ENCODE measurements at places on chromosomes 11 and 22. TPM values are rescaled to one million over a fixed set of nuclear protein-coding genes. Genes with fewer than 3 reads are reported as not detected.

Gene PHOX2A
- not detected for total RNA-seq

GRCh38 chr11:46427364-46427763 lies 35.8 kb upstream of the CHRM4 start:
- H3K27ac ChIP-seq, result no peak overlapping the region
- DNase-seq, result no peak
- no peaks in the 10 kb centered on the region for H3K4me1 ChIP-seq

GRCh38 chr11:64056213-64056785 lies 20.6 kb downstream of the FLRT1 start:
- DNase-seq, result no peak
- H3K4me3 ChIP-seq, result no peak overlapping the region
- no peak overlapping the region for H3K27ac ChIP-seq
- no peaks in the 10 kb centered on the region for H3K36me3 ChIP-seq

DNA sequence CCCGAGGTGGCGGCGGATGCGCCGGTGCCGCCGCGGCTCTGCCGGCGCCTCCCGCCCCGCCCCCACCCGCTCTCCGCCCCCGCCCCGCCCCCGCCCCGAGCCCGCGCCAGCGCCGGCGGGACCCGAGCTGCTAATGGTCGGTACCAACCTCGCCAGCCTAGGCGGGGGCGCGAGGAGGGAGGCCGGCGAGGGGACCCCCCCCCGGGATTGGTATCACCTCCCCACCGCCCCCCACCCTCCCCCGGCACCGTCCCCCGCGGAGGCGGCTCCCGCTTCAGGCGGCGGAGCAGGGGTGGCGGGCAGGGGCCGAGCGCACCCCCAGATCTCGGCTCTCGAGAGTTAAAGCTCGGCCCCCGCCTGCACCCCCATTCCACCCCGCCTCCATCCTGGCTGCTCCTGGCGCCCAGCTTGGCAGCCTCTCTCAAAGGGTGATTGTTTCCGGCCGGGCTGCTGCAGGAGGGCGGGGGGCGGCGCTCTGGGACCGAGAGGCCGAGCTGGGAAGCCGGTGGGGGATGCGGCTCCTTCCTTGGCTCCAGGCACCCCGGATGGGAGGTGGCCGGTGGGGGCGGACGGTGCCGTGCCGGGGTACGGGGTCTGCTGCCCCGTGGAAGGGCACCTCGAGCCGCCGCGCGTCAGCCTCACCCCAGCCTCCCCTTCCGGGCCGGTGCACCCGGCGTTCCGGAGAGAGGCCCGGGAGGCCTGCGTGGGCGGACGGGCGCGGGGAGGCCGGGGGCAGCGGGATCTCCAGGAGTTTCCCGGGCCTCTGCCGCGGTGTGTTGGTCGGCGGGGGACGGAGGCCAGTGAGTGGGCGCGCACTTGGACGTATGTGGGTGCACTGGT lies at the start of gene B3GAT1:
Gene B3GAT1 (minus strand): TSS at position 40 of the 840 bp plus-strand sequence. CDS start 24,583 bp downstream, outside the sequence.
- H3K36me3 ChIP-seq, result no peaks in the 10 kb centered on the region
- peaks cover 24% of the 10 kb centered on the region for H3K4me1 ChIP-seq
- no peak within 1 kb of the TSS for H3K27ac ChIP-seq
- DNase-seq, result peak; percentile 27

DNA sequence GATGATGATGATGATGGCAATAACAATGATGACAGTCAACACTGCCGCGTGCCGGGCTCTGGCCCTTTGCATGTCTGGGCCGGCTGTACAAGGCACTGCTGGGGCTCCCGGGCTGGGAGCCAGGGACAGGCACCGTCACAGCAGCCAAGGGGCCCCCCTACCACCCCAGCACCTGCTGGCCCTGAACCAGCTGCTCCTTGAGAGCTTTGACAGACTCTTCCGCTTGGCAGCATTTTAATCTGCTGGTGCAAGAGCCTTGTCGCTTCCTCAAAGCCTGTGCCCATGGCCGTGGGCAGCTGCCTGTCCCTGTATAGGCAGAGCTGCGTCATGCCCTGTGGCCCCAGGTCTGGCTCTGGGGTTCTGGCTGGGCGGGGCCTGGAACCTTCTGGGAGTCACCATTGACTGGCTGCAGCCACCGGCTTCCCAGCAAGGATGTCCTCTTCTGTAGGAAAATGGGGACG lies 12.9 kb upstream of the MUC6 start:
- H3K4me3 ChIP-seq, result no peak overlapping the region
- H3K27me3 ChIP-seq, result peaks cover 6% of the 10 kb centered on the region
- H3K27ac ChIP-seq, result no peak overlapping the region
- H3K36me3 ChIP-seq, result peaks cover 5% of the 10 kb centered on the region
- DNase-seq, result no peak

DNA sequence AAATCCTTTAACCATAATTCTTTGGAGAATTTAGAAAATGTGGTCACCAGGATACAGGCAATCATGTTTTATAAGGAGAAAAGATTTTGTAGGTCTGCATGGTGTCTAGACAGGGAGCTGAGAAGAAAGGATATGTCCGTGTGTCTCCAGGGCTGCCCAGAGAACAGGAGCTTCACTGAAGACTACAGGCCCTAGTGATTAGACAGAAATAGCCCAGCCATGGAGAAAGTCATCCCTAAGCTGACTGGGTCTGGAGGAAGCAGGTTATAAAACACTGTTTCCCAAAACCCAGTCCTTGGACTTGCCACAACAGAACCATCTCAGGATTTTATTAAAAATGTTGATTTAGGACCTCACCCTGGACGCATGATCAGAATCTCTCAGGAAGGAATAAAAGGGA lies 84.4 kb downstream of the GALNT18 start:
- H3K4me1 ChIP-seq, result peaks cover 66% of the 10 kb centered on the region
- no peak for DNase-seq
- H3K27me3 ChIP-seq, result peaks cover 6% of the 10 kb centered on the region
- peaks cover 19% of the 10 kb centered on the region for H3K36me3 ChIP-seq

DNA sequence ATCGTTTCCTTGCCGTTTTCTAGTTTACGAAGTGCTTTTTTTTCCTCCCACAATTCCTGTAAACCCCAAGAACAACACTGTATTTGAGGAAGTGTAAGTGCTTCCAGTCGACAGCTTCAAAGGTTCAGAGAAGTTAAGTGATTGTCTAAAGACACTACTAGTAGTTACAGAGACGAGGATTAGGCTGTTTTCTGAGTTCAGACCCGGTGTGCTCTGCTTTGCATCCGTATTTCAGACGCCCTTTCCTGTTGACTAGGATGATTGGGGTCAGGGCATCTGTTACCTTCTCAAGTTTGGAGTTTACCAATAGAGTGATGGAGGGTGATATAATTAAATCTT lies 430 bp downstream of the CLP1 start:
- H3K27ac ChIP-seq, result peak overlapping the region; percentile 99
- H3K36me3 ChIP-seq, result peaks cover 22% of the 10 kb centered on the region
- no peak for DNase-seq

Gene MICAL3
- total RNA-seq, result 54.3 TPM

- peaks cover 1% of the 10 kb centered on the region for H3K27me3 ChIP-seq
- H3K27ac ChIP-seq, result no peak overlapping the region
- H3K4me1 ChIP-seq, result peaks cover 6% of the 10 kb centered on the region
- DNase-seq, result no peak
- H3K4me3 ChIP-seq, result no peak overlapping the region
These were observed 29.7 kb upstream of the TMPRSS4 start for GRCh38 chr11:118046964-118047700.

DNA sequence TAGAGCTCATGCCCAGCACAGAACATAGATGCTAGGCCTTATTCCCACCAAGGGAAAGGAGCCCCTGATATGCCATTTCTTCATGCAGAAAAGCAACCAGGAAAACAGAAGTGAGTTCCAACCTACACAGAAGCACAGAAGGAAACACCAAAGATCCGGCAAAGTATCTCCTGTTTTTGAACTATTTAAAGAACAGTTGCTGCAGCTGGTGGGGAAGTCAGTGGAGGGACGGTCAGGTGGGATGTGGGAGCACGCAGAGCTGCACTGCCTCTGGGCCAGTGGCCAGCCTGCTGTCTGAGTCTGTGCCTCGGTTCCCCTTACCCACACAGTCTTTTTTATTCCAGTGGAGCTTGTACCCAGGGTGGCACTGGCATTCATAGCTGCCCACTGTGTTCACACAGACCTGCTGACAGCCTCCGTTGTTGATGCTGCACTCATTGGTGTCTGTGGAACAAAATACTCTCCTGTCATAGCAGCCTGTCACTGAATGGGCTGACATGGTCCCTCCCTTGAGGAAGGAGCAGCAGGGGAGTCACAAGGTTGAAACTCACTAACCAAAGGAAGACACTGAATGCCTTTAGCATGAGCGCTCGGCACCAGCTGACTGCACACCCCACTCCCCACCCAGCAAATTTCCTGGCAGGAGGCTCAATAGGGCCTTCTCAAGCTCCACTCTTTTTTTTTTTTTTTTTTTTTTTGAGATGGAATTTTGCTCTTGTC lies 37.9 kb downstream of the SCUBE2 start:
- H3K4me3 ChIP-seq, result no peak overlapping the region
- no peak for DNase-seq
- H3K27ac ChIP-seq, result no peak overlapping the region

Gene APOBEC3C
- total RNA-seq, result 10.9 TPM

- no peak overlapping the region for H3K4me3 ChIP-seq
- DNase-seq, result peak; percentile 6
- H3K27ac ChIP-seq, result no peak overlapping the region
- H3K27me3 ChIP-seq, result peaks cover 3% of the 10 kb centered on the region
These were observed 437.4 kb downstream of the JRKL start for GRCh38 chr11:96827164-96827563.

DNA sequence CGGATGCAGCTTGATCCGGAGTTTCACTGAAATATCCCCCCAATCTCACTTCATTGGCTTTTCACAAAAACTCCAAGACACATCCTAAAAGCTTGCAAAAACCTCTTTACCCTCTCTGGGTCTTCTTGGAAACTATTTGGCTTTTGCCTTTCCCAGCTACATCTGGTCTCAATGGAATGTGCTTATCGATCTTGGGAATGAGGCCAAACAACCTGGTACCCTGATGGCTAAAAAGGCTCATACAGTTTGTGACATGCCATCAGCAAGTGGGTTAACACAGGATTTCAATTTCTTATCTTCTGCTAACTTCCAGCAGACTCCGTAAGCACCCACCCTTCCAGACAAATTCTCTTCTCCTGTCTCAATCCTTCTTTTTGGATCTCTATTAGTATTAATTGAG lies 45.9 kb upstream of the TEAD1 start:
- no peak overlapping the region for H3K27ac ChIP-seq
- H3K4me1 ChIP-seq, result no peaks in the 10 kb centered on the region
- no peaks in the 10 kb centered on the region for H3K27me3 ChIP-seq
- no peak for DNase-seq

Gene ABCC8
- not detected for total RNA-seq

Gene KRTAP5-1
- total RNA-seq, result not detected

GRCh38 chr22:45632791-45633515 lies 38.7 kb upstream of the ATXN10 start:
- peaks cover 14% of the 10 kb centered on the region for H3K4me1 ChIP-seq
- DNase-seq, result no peak
- no peak overlapping the region for H3K27ac ChIP-seq
- H3K4me3 ChIP-seq, result no peak overlapping the region
- peaks cover 6% of the 10 kb centered on the region for H3K27me3 ChIP-seq

Gene LRRC74B
- not detected for total RNA-seq

Gene OR8G1
- total RNA-seq, result 0.13 TPM

Gene H19
- not detected for total RNA-seq

Gene PTPMT1
- 34.9 TPM for total RNA-seq

GRCh38 chr11:95922099-95922498 lies 1.8 kb downstream of the MTMR2 start:
- H3K36me3 ChIP-seq, result peaks cover 6% of the 10 kb centered on the region
- peak overlapping the region; percentile 74 for H3K4me3 ChIP-seq
- H3K27ac ChIP-seq, result peak overlapping the region; percentile 74
- peaks cover 27% of the 10 kb centered on the region for H3K4me1 ChIP-seq

DNA sequence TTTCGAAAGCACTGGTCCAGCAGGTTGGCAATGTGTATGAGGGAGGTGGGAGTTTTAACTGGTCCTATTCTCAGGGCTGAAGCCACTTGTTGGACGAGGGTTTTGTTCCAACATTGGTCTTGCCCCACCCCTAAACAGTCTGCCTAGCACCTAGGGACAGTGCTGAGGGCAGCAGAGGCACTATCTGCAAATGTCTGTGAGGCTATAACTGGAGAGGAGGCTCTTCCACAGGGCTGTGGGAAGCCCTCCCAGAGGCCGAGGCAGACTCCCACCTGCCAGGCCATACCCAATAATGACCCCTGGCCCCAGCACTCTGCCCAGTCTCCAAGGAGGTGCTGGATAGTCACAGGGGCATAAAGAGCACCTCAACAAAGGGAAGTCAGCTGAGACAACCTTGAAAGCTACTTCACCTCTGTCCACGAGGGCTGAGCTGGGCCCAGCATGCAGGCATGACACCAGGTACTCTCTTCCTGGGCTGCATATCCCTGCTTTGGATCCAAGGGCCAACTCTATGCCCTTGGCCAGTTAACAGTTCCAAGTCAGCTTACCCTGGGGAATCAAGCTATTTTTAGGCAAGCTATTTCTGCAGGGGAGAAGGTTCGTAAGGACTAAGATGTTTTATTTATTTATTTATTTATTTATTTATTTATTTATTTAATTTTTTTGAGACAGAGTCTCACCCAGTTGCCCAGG lies 40.2 kb upstream of the SLC25A1 start:
- H3K27me3 ChIP-seq, result peaks cover 2% of the 10 kb centered on the region
- peaks cover 19% of the 10 kb centered on the region for H3K36me3 ChIP-seq
- no peak overlapping the region for H3K4me3 ChIP-seq

Gene KCNJ5
- total RNA-seq, result 0.05 TPM

GRCh38 chr22:25908212-25908611 lies 166.2 kb downstream of the MYO18B start:
- DNase-seq, result no peak
- H3K4me1 ChIP-seq, result no peaks in the 10 kb centered on the region
- no peak overlapping the region for H3K4me3 ChIP-seq
- H3K27me3 ChIP-seq, result peaks cover 1% of the 10 kb centered on the region

DNA sequence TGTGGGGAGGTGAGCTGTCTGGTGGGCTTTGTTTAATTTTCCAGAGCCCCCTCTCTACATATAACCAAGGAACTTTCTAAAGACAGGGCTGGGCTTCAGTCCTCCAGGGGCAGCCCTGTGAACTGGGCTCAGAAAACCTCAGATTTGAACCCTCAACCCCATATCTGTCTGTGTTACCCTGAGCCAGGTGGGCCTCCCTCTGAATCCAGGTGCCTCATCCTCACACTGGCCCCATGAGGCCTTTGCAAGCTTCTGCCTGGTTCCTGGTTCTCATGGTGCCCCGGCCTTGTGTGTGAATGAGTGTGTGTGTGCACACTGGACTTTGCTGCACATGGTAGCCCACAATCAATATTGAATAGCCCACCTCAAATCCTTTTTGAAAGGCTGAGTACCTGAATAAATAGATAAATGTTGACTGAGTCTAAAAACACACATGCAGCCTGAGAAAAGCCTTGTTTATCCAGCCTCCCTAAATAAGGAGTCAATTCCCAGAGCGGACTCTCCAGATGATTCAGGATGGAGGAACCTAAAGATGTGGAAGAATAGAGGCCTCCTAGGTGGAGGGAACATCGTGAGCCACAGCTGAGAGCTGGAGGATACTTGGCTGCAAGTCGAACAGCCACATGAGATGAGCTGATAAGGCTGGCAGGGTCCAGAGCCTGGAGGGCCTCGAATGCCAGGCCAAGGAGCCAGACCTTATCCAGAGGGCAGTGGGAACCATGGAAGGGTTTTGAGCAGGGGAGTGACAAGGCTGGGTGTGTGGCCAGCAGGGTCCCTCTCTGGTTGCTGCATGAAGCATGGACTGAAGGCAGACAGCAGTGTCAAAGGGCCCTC lies 28.1 kb upstream of the P2RY2 start:
- no peak overlapping the region for H3K27ac ChIP-seq
- peaks cover 8% of the 10 kb centered on the region for H3K27me3 ChIP-seq
- DNase-seq, result no peak
- H3K36me3 ChIP-seq, result no peaks in the 10 kb centered on the region
- H3K4me1 ChIP-seq, result peaks cover 5% of the 10 kb centered on the region

GRCh38 chr11:69076129-69076791 lies 27.5 kb downstream of the TPCN2 start:
- no peak overlapping the region for H3K4me3 ChIP-seq
- H3K27me3 ChIP-seq, result no peaks in the 10 kb centered on the region
- DNase-seq, result no peak
- peaks cover 26% of the 10 kb centered on the region for H3K36me3 ChIP-seq
- no peaks in the 10 kb centered on the region for H3K4me1 ChIP-seq

Data from endothelial cell (in vitro differentiated cells).